Caco-2 (cell line): ENCODE measurements at places on chromosomes 7 and 10. TPM values are rescaled to one million over a fixed set of nuclear protein-coding genes. Genes with fewer than 3 reads are reported as not detected.
A peak's percentile ranks its signal among the peaks of the same experiment; 100 is the strongest.

- DNase-seq = no peak
Measured at GRCh38 chr7:128692623-128693270, 20.7 kb downstream of the GARIN1A start.

DNA sequence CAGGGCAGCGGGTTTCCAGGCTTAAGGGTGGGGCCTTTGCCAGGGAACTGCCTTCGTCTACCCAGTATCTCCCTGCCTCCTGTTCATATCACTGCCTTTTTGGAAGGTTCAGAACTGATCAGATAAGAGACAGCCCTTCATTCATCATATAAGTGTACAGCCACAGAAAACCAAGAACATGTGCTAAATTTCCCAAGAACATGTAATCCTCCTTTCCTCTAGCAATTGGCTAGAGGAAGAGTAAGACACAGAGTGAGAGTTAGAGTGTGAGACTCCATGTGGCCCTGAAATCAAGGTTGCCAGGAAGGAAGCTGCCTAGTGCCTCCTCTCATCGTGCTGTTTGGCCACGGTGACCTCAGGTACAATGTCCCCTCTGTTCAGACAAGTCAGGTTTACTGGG lies 770.9 kb downstream of the TNS3 start:
- no peak for DNase-seq

DNA sequence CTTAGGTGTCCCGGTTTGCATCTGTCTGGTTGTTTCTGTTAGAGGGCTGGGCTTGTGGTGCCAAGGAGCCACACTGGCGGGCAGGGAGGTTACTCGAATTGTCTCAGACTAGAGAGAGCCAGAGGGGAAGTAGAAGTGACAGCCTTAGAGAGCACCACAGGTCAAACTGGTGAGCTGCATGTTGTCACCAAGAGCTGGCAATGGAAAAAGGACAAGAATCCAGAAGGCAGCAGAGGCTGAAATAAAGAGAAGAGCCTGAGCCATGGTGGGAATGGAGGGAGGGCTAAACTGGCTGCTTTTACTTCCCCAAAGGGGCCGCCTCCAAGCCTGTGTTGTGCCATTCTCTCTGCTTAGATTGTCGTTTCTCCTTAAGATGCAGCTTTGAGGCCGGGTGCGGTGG lies 31.1 kb upstream of the RHBDD2 start:
- no peak for DNase-seq

- DNase-seq = no peak
Measured at GRCh38 chr7:96657347-96658021, 52.2 kb downstream of the SEM1 start.

DNA sequence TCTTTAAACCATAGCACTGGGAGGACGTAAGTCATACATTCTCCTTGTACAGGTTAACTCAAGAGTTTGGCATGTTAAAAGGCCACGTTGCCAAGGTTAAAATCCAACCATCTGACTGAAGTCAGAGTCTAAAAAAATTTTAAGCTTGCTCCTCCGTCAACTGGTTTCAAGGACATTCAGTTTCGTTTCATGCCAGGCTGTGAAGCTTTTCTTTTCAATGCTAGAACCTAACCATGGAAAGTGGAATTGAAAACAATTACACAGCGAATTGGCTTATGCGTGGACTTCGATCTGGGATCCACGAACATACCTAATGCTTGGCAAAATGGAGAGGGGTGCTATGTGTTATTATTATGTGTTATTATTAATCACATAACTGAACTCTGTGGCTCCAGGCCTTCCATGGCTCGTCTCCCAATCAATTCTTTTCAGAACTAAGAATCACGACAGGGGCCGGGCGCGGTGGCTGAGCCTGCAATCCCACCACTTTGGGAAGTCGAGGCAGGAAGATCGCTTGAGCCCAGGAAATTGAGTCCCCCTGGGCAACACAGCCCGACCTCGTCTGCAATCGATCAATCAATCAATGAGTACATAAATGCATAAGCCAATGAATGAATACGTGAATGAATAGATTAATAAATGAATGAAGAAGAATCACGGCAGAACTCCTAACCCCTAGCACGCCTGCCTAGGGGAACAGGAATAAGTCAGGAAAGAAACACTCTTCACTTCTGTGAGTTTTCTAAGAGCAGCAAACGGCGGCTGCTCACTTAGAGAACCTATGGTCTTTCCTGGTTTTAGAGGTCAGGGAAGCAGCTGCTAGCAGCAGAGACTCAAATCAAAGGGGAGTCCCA lies 733 bp upstream of the ARL5B start:
- no peak for DNase-seq

GRCh38 chr10:97651773-97652172 lies 11.3 kb downstream of the PI4K2A start:
- DNase-seq = no peak

DNA sequence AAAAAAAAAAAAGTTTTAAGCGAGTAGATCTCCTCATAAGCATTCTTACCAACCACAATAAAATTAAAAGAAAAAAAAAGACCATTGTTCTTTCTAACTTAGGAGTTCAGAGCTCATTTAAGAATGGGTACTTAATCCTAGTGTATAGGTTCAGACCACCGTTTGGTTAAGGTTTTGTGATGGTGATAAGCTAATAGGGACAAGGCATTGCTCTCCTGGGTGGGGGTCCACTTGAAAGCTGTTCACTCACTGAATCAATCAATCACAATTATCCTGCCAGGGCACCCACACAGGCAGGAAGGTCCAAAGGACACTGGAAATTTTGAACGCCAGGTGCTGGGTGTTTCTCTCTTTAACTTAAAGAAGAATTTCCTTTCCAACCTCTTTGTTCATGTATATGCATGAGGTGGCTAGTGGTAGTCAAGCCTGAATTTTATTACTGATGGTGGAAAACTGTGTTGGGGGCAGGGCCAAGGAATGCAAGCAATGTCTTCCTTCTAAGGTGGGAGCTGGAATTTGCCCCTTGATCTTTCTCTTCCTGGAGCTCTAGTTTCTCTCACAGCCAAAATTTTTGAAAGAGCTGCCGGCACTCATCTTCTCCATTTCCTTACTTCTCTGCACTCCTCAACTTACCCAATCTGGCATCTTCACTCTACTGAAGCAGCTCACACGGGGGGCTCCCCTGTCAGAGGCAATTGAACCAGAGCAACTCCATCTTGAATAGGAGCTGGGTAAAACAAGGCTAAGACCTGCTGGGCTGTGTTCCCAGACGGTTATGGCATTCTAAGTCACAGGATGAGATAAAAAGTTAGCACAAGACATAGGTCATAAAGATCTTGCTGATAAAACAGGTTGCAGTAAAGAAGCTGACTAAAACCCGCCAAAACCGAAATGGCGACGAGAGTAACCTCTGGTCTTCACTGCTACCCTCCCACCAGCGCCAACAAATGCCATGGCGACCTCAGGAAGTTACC lies 7.5 kb upstream of the FAM131B start:
- peak; percentile 93 for DNase-seq

VGF gene
- total RNA-seq = 1.2 and 1.3 TPM in 2 replicates

HMX3 gene
- not detected in 2 replicates for total RNA-seq

CTAGE15 gene
- total RNA-seq = not detected in 2 replicates

FAM25C gene
- total RNA-seq = not detected in 2 replicates

GATA3 gene
- 27.7 and 32.0 TPM in 2 replicates for total RNA-seq
